Kidney tubule cell (primary cell): ENCODE measurements at places on chromosomes 3 and 15.

DNA sequence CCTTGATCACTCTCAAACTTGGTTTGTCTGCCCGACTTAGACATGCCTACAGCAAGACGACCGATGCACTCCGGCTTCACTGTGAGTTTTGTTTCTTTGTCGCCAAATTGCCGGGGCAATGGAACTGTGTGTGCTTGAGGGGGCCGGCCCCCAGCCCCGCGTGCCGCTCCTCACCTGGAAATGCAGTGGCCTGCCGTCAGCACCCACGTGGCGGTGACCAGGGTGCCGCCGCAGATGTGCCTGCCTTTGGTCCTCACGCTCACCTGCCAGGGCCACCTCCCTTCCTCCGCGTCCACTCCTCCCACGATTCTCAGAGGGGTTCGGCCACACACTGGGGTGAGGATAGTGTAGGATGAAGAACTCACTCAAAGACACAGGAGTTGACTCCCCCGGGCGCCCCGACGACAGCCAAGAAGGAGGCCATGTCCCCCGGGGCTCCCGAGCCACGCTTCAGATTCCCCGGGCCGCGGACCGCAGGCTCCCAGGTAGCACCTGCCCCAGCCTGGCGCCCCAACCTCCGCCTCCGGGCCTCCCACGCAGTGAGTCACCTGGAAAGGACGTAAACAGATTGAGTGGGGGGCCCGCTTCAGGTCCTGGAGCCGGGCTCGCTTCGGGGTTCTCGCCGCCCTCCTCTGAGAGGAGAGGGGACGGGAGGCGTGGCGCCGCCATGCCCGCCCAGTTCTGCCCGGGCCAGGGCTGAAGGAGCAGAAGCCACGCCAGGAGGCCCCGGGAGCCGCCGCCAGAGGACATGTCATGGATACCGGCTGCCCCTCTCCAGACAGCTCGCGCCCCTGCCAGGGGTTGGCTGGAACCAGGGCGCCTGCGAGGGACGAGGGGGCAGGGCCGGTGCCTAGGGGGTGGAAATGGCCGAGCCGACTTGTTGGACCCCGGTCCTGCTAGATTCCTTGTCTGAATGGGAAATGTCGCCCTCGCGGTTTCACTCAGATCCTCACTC is 29.6 kb downstream of the MYL3 start:
- no peak for DNase-seq

- DNase-seq, result no peak
Measured at GRCh38 chr15:27486051-27486450, 515.1 kb downstream of the GABRG3 start.

GRCh38 chr15:39167164-39168058 is 413.5 kb upstream of the THBS1 start:
- DNase-seq, result no peak

- DNase-seq, result no peak
Measured at GRCh38 chr3:13569201-13569600, 20.3 kb downstream of the FBLN2 start.

DNA sequence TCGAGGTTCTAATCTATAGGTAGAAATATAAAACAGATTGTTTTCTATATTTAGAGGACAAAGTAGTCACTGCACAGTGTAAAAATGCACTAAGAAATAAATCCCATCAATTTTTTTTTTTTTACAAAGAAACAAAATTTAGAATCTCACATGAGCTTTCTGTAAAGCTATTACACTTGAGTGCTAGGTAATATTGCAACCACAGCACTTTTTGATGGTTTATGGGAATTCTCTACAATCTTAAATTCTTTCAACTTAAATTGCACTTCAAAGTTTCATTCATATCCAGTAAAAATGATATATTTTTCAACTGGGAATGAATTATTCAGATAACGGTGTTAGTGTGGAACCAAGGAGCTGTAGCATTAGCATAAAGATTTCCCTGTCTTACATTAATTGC is 1035.4 kb downstream of the SQOR start:
- DNase-seq, result no peak

DNA sequence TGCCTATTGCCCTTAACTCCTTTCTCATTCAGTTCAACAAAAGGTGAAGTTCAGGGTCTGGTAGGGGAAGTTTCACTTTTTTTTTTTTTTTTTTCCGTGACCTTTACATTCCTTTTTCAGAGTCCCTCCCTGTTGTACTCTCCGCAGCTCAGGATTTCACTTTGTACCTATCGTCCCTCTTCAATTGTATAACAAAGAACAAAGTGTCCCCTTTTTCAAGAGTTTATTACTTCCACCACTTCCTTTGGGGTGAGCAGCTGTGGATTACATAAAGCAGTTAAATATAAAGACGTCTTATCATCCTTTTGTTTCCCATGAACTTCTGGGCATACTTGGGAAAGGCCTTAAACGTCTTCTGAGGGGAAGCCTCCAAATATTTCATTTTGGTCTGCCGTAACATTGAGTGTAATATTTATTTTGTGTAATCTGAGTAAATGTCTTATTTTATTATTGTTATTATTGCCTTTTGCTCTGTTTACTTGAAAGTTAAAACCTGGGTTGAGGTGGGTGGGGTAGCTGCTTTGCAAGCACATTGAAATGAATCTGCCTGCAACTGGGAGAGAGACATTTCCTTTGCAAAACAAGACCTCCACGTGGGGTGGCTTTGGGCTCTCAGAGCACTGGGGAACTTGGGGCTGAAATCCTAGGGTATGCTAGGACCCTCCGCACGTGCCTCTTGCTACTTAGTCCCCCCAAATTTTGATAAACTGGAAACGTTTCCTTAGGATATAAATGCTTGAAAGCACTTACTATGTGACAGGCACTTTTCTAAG is 169.4 kb downstream of the MCTP2 start:
- DNase-seq, result no peak

DNA sequence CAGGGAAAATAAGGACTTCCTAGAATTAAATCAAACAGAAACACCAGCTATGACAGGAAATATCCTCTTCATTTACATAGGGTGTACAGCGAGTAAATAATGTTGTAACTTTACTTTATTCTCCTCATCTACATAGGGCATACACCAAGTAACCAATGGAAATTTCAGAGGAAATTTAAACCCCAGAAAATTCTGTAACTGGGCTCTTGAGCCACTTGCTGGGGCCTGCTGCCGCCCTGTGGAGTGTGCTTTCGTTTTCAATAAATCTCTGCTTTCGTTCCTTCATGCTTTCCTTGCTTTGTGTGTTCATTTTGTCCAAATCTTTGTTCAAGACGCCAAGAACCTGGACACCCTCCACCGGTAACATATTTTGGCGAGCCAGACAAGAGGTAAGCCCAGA is 990.4 kb upstream of the CADM2 start:
- no peak for DNase-seq

GRCh38 chr15:80388326-80388725 is 15.9 kb upstream of the ARNT2 start:
- no peak for DNase-seq

DNA sequence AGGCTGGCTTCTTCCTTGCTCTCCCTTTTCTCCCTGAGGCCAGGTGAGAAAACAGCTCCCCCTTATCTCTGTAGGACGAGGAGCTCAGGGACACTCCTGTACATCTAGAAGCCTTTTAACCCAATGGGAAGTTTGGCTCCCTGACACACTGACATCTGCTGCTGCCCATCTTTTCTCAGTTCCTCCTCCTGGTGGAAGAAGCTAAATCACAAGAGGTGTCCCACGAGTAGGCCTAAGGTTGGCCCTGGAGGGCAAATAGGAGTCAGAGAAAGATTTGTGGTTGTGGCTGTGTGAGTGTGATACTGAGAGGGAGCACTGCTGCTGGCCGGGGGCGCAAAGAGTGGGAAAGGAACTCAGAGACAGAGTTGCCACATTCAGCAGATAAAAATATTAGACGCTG is 49.5 kb downstream of the ARHGAP31 start:
- no peak for DNase-seq

GRCh38 chr15:39139431-39140059 is 441.3 kb upstream of the THBS1 start:
- DNase-seq, result no peak

GRCh38 chr3:138347960-138348753 is at the start of gene MRAS:
MRAS (plus strand) TSS chr3:138348579; CDS start chr3:138372884, 24,305 bp downstream.
- peak; percentile 83 for DNase-seq

GRCh38 chr3:59660852-59661625 is 611.2 kb upstream of the CFAP20DC start:
- DNase-seq, result no peak

GRCh38 chr3:191169566-191169965 is 29.5 kb upstream of the OSTN start:
- no peak for DNase-seq
